ENCODE measurements at places on chromosomes 1 and 21. TPM values are rescaled to one million over a fixed set of nuclear protein-coding genes. Genes with fewer than 3 reads are reported as not detected.

Gene MSH4
- total RNA-seq: 0.99 TPM

Gene LCE1A
- total RNA-seq: not detected

Gene KIAA1614
- 0.07 TPM for total RNA-seq

Gene COL6A2
- 11.3 TPM for total RNA-seq

Gene MCOLN2
- 57.6 TPM for total RNA-seq

Gene NAXE
- 57.3 TPM for total RNA-seq

Gene CD101
- total RNA-seq: 3.0 TPM

Gene PPOX
- 35.3 TPM for total RNA-seq

Gene TFF3
- not detected for total RNA-seq

Gene IL12RB2
- total RNA-seq: 136 TPM

- no peak overlapping the region for H3K27ac ChIP-seq
- H3K4me3 ChIP-seq: no peak overlapping the region
- H3K4me1 ChIP-seq: no peaks in the 10 kb centered on the region
- no peaks in the 10 kb centered on the region for H3K36me3 ChIP-seq
- H3K27me3 ChIP-seq: no peaks in the 10 kb centered on the region
These were observed 16.5 kb downstream of the CTSK start for GRCh38 chr1:150791585-150791984.

GRCh38 chr21:16423921-16424320 lies 694.1 kb downstream of the USP25 start:
- no peaks in the 10 kb centered on the region for H3K4me1 ChIP-seq
- no peaks in the 10 kb centered on the region for H3K36me3 ChIP-seq
- H3K27ac ChIP-seq: no peak overlapping the region
- DNase-seq: no peak
- H3K4me3 ChIP-seq: no peak overlapping the region
- H3K27me3 ChIP-seq: no peaks in the 10 kb centered on the region

- no peak overlapping the region for H3K27ac ChIP-seq
- peaks cover 5% of the 10 kb centered on the region for H3K4me1 ChIP-seq
- no peak overlapping the region for H3K4me3 ChIP-seq
- H3K36me3 ChIP-seq: no peaks in the 10 kb centered on the region
These were observed 54.6 kb downstream of the PRKCZ start for GRCh38 chr1:2104621-2105427.

DNA sequence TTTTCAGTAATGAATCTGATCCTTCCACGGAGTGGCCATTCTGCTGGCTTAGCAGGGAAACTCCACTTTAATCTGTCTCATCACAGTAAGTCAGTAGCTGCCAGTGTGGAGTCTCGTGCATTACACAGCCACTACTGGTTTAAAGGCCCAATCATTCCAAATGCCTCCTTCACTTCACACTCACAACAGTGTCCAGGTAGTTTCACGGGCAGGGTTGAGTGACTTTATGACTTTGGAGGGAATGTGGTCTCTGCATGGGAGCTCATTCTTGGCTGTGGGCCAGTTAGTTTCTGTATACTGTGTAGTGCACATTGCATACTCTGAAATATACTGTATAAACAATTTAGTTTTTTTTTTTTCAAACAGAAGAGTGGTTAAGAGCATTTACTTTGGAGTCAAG lies 34.6 kb upstream of the C1orf87 start:
- no peaks in the 10 kb centered on the region for H3K4me1 ChIP-seq
- no peak overlapping the region for H3K4me3 ChIP-seq
- H3K27me3 ChIP-seq: peaks cover 13% of the 10 kb centered on the region
- no peaks in the 10 kb centered on the region for H3K36me3 ChIP-seq
- H3K27ac ChIP-seq: no peak overlapping the region
- DNase-seq: no peak

GRCh38 chr21:44718571-44718970 lies 7.2 kb upstream of the TSPEAR start:
- H3K36me3 ChIP-seq: no peaks in the 10 kb centered on the region
- H3K27me3 ChIP-seq: peaks cover 45% of the 10 kb centered on the region
- no peak overlapping the region for H3K4me3 ChIP-seq
- DNase-seq: no peak

GRCh38 chr1:80837066-80837465 lies 963.7 kb upstream of the ADGRL2 start:
- H3K36me3 ChIP-seq: no peaks in the 10 kb centered on the region
- H3K4me3 ChIP-seq: no peak overlapping the region
- no peaks in the 10 kb centered on the region for H3K4me1 ChIP-seq
- no peak overlapping the region for H3K27ac ChIP-seq

GRCh38 chr1:7690076-7690475 lies 81.0 kb upstream of the VAMP3 start:
- H3K27me3 ChIP-seq: peaks cover 35% of the 10 kb centered on the region
- peaks cover 2% of the 10 kb centered on the region for H3K36me3 ChIP-seq
- no peak for DNase-seq
- H3K4me1 ChIP-seq: no peaks in the 10 kb centered on the region

DNA sequence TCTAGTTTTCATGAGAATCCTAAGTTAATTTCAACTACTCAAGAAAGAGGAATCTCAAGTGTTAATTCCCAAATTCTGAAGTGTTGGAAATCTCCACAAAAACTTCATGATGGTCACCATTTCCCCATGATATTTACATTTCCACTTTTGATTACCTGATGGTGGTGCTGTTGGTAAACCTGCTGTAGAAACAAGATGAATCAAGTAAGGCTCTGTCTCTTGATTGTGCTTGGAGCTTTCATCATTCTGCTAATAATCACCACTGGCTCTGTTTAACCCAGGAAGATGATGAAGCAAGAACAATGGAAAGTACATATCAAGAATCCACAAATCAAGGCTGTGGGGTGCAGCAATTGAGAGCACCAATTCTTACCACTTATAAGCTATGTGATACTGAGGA lies 77.8 kb downstream of the C4BPA start:
- H3K4me1 ChIP-seq: no peaks in the 10 kb centered on the region
- no peak for DNase-seq
- H3K36me3 ChIP-seq: no peaks in the 10 kb centered on the region
- H3K27me3 ChIP-seq: no peaks in the 10 kb centered on the region
- H3K27ac ChIP-seq: no peak overlapping the region

DNA sequence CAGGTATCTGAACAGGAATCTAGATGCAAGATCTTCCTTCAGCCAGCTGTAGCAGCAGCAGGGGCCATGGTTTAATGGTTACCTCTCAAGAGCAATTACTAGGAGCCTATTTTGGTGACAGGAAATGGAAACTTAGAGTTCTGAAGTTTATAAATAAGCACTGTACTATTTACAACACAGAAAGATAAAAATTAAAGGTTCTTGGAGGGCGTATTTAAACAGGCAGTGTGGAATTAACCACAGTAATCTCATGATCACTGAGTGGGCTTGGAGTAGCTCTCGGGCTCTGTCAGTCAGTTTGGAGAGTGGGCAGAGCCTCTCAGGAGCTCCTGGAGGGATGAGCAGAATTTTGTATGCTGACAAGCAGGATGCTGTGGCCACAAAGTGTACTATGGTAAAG lies 10.2 kb upstream of the FCRL5 start:
- no peaks in the 10 kb centered on the region for H3K4me1 ChIP-seq
- no peak overlapping the region for H3K27ac ChIP-seq
- H3K36me3 ChIP-seq: no peaks in the 10 kb centered on the region
- H3K27me3 ChIP-seq: no peaks in the 10 kb centered on the region
